Effector CD8-positive, alpha-beta T cell (primary cell): ENCODE measurements at places on chromosomes 11 and 22.

GRCh38 chr11:1654388-1655167 is 25.0 kb downstream of the KRTAP5-5 start:
- no peak for DNase-seq

DNA sequence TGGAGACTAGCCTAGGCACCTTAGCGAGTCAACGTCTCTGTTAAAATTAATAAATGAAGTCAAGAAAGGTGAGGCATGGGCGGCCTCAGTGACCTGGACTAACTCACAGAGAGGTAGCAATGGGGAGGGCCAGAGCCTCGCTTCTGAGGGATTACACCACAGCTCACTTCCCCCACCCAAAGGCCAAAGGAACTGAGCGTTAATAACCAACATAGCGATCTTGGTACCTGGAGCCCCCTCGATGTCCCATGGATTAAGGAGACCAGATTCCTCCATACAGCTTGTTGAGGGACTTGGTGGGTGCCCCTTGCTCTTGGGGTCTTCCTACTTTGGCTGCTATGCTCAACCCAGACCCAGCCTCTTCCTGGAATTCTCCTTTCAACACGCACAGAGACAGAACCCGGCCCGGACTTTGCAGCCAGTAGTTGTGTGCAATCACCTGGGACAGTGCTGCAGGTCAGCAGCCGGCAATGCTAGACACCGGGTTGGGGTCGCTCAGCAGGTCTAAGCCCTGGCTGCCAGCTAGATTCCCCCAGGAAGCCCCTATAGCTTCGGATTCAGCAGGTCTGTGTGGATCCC is 70.6 kb downstream of the BCR start:
- DNase-seq, result no peak

DNA sequence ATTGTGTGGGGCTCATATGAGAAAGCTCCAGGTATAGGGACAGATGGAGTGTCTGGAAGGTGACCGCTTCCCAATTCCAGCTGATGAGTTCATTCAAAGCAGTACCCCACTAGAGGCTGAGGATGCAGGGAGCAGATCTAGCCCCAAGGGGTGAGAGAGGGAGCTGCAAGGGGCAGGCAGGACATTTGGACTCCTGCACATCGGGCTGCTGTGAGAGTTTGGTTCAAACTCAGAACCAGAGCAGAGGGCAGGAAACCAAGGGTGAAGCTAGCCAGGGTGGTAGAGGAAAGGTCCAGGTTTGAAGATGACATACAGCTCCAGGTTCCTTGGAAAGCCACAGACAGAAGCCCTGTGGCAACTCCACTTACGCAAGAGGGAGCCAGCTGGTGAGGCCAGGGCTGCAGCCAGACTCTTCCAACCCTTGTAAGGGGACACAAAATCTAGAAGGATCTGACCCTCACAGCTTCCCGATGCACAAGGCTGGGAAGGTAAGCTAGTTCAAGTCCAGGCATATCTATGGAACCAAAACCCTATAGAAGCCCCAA is 1.9 kb downstream of the CSNK2A3 start:
- no peak for DNase-seq

DNA sequence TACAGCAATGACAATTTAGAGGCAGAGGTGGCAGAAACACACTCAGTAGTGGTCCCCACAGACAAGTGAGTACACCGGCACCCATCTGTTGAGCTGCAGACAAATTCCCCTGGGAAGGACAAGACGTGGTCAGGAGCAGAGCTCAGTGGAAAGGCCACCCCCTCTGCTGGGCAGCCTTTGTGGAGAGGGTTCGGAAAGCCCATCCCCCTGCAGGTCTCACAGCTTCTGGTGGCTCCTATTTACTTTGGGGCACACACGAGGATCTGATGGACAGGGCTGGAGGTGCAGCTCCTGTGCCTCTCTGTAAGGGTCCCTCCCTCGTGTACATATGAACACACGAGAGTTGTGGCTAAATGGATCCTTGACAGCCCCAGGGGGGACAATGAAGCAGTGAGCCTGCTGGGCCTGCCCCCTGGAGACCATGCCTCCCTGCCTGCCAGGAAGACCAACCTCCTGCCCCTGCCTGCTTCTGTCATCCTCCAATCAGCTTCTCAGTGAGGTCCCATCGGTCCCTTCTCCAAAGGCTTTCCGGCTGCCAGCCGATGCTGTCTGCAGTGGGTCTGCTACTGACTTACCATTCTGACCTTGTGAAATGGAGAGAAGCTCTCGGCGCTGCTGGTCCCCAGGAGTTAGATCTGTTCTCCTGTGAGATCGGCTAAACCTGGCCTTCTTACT is 161.5 kb downstream of the CACNA1I start:
- DNase-seq, result no peak

GRCh38 chr22:50009765-50010675 is 2.5 kb downstream of the IL17REL start:
- no peak for DNase-seq

DNA sequence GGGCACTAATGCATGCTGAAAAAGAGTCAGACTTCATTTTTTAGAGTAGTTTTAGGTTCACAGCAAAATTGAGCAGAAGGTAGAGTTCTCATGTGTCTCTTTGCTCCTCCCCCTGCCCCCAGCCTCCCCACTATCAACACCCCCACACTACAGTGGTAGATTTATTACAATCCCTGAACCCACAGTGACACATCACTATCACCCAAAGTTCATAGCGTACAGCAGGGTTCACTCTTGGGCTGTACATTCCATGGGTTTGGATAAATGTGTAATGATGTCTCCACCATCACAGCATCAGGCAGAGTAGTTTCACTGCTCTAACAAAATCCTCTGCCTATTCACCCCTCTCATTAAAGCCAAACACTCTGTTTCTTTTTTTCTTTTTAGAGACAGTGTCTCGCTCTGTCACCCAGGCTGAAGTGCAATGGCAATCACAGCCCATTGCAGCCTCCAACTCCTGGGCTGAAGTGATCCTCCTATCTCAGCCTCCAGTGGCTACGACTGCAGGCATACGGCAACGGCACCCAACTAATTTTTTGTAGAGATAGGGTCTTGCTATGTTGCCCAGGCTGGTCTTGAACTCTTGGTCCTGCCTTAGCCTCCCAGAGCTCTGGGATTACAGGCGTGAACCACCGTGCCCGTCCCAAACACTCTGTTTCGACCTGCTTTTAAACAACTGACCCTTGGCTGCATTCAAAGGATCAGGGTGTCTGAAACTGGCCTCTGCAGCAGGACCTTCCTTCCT is 4.1 kb downstream of the BEST1 start:
- DNase-seq, result no peak

DNA sequence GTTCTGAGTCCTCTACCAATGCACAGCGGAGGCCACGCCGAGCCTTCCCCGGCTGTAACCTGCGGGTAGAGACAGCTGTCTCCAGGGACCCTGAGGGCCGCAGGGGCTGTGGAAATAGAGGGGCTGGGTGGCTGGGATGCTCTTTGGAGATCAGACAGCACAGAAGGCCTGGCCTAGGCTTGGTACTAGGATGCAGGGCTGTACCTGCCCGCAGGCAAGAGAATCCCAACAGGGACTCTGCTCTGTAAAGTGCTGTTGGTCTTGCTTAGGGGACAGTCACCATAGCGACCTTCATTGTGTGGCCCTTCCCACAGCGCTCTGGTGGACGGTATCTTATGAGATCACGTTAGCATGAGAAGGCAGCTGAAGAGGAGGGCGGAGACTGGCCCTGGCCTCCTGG is 11.3 kb upstream of the KCNJ5 start:
- no peak for DNase-seq

DNA sequence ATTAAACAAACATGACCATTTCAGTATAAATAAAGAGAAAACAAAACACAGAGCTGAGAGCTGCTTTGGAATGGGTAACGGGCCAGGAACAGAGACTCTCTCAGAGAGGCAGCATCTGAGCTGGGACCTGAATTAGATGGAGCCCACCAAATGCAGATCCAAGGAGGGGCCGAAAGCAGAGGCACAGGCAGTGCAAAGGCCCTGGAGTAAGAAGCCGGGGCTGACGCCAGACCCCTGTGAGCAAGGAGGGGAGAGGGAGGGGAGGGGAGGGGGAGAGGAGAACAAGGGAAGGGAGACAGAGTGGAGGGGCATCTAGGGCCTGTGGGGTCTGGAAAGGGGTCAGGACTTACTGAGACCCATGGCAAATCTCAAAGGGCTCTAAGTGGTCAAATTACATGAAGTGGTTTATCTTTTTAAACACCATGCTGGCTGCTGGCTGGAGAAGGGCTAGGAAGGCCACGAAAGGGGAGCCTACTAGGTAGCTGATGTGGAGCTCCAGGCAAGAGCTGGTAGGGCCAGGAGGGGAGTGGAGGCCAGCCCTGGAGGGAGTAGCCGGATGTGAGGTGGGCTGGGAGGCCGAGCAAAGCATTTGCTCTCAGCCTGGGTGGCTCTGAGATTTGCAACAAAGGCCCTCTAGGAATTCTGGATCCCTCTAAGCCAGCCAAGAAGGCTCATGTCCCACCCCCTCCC is 3.2 kb downstream of the OSBPL5 start:
- no peak for DNase-seq

GRCh38 chr11:19368726-19369375 is 128.1 kb upstream of the E2F8 start:
- DNase-seq, result no peak

GRCh38 chr11:74909385-74909784 is 39.5 kb downstream of the XRRA1 start:
- DNase-seq, result no peak

DNA sequence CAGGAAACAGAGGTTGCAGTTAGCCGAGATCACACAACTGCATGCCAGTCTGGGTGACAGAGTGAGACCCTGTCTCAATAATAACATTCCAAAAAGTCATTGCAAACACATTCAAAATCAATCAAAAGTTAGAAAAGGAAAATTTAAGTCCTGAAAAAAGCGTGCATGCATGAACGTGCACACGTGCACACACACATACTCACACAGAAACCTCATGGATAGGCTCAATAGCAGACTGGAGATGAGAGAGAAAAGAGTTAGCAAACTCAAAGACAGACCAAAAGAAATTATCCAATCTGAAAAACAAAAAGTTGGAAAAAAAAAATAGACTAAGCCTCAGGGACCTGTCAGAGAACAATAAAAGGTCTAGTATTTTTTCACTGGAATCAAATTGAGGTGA is 1005.6 kb downstream of the TBC1D22A start:
- DNase-seq, result no peak

DNA sequence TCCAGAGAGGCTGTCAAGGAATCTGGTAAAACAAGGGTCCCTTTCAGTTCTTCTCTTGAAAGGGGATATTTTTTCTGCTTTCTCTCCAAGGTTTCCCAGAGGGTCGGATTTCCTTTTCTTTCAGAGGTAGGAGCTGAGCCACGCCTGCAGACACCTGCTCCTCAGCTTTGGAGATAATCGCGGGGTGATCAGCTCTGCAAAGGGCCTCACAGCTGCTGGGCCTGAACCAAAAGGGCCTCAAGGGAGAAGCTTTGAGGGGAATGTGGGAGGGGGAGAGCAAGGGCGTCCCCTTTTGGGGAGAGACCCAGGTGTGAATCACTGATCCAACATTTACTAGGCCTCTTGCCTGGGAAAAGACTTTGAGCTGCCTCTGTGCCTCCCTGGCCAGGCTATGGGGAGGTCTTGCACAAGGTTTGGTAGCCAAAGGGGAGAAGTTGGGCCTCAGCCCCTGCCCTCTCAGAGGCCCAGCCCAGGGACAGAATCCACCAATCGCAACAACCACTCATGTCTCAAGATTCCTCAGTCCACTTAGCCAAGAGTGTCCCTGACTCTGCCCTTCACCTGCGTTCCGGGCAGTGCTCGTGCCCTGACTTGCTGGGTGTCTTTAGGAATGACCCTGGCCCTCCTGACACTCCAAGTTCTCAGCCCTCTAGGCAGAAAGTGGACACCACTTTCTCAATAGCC is 14.0 kb upstream of the TP53I11 start:
- no peak for DNase-seq

- DNase-seq, result no peak
Observed at GRCh38 chr11:108703916-108704315, 39.0 kb downstream of the DDX10 start.

DNA sequence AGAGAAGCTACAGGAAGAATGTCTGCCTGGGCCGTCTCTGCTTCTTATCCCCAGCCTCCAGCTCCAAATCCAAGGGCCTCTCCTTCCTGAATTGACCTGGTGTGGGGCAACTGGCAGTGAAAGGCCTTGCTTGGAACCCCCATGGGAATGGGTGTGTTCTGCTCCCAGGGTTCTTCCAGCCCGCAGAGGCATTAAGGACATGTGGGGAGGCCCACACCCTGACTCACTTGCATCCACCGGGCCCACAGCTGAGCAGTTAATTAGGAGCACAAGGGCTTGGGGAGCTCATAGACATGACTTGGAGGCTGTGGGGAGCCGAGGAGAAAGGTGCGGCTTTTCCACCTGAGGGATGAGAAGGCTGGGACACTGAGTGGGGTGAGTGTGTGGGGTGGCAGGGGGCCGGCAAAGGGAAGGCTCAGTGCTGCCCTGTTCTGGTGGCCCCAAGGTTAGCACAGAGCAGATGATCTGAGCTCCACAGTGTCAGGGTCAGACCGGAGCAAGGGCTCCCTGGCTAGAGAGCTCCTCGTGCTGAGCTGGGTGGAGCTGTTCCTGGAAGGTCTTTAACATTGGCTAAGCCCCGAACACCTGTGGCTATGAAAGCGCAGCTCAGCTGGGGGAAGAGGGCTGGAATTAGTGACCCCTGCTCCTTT is 64.5 kb upstream of the NECTIN1 start:
- no peak for DNase-seq

DNA sequence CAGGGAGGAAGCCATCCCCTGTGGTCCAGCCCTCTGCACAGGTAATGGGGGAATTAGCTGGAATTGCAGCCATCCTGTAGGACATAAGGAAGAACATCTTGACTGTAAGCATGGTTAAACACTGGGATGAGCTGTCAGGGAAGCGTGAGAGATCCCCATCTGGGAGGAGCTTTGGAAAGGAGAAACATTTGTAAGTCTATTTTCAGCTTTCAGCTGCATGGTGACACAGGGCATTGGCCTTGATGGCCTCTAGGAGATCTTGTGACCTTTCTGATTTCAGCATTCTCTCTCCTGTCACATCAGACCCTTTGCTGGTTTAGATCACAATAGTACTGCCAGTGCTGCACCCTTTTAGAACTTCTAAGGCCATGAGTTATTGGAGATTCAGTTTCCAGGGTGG is 47.1 kb downstream of the BCR start:
- no peak for DNase-seq

DNA sequence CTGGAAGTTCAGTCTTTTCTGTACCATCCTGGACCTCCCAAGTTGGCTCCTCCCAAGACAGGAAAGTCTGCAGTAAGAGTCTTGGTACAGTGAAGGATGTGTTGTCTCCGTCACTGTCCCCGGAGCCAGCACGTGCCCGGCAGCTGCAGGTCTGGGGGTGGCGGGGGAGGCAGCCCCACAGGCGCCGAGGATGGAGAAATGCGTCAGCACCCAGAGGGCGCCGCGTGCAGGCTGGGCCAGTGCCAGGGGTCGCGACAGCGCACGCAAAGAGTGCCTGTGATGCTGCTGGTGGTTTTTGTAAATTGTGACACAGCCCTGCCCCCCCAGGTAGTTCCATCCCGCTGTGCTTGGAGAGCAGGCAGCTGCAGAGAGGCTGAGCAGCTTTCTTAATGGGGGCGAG is 1200.5 kb downstream of the BRD1 start:
- DNase-seq, result no peak

DNA sequence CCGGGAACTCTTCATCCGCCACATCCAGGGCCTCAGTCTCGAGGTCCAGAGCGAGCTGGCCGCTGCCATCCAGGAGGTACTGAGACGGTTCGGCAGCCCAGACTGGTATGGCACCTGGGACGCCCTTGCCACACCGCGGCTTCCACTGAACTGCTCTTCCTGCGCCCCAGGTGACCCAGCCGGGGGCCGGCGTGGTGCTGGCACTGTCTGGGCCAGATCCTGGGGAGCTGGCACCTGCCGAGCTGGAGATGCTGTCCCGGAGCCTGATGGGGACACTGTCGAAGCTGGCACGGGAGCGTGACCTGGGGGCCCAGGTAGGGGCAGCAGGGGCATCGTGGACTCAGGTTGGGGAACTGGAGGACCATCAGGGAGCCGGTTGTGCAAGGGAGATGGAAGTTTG is 1.4 kb downstream of the CCDC88B start:
- DNase-seq, result no peak

GRCh38 chr11:95647871-95648270 is 141.7 kb downstream of the FAM76B start:
- DNase-seq, result no peak
